ENCODE measurements at places on chromosomes 1 and 21.

- DNase-seq, result no peak
Observed at GRCh38 chr1:223715604-223716172, 3.3 kb downstream of the CAPN2 start.

DNA sequence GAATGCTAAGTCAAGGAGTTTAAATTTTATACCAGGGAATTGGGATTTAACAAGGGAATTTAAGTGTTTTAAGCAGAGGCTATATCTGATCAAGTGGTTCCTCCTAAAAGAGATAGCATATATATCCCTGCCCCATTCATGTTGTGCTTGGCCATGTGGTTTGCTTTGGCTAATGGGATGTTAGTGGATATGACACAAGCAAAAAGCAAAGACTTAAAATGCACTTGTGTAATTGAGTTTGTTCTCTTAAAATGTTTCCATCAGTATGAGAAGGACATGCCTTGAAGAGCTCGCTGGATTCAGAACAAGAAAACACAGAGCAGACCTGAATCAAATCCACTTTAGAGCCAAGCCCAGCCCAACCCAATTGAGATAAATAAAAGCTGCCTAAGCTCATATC lies 22.4 kb downstream of the C1orf87 start:
- DNase-seq, result no peak

GRCh38 chr1:186672596-186672995 lies 7.6 kb downstream of the PTGS2 start:
- DNase-seq, result no peak

- no peak for DNase-seq
Observed at GRCh38 chr1:196376630-196377328, 231.5 kb downstream of the KCNT2 start.

GRCh38 chr1:236063919-236064673 lies 794 bp downstream of the NID1 start:
- DNase-seq, result no peak

DNA sequence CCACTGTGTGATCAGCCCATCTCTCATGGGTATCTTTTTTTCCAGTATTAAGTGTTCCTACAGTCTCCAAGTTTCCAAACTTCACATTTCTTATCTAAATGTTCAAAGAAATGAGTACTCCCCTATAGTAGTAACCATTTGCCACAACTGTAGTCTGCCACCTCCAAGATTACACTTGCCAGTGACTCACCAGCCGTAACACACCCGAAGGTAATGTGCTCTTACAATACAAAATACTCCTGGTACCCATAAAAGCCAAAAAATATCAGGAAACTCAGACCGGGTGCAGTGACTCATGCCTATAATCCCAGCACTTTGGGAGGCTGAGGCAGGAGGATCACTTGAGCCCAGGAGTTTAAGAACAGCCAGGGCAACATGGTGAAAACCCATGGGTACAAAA lies 20.5 kb upstream of the ZNF496 start:
- DNase-seq, result no peak

GRCh38 chr1:156480016-156480370 lies 20.6 kb downstream of the MEF2D start:
- no peak for DNase-seq

GRCh38 chr1:212950243-212951125 lies at the start of gene VASH2:
Gene VASH2 (plus strand): TSS chr1:212950541. CDS start chr1:212951543, 1,002 bp downstream.
- no peak for DNase-seq

DNA sequence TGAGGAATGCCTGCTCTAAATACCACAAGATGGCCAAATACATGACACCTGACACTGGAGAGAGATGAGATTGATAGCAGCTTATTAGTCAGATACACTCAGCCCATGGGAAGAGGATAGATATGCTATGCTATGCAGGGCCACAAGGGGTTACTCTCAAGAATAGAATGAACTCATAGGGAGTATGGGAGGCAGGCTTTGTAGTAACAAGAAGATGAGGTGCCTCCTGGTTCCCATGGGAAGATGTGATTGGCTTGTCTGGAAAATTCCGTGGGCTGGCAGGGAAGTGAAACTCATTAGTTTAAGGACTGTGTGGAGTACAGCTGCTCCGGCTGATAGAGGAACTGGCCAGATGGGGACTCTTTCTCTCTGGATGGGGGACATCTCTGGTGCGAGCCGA lies 16.5 kb downstream of the CCDC30 start:
- no peak for DNase-seq

DNA sequence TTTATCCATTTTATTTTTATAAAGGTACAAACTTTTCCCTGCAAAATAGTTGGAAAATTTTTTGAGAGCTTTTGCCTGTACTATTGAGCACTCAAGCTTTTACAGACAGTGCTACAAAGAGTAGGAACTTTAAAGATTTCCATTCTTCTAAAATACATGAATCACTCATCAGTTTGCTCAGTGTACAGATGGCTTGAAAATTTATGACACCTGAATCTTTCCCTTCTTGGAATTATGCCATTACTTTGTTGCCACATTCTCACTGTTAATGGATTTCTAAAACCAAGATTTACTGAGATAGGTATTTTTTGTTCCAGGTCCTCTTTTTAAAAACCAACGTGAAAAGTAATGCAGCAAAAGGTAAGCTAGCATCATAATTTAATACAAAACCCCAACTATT lies 76.0 kb downstream of the GPATCH2 start:
- DNase-seq, result no peak

- no peak for DNase-seq
Observed at GRCh38 chr21:32457360-32457840, 44.9 kb downstream of the EVA1C start.

- DNase-seq, result no peak
Observed at GRCh38 chr1:209080170-209080781, 503.2 kb upstream of the CAMK1G start.

GRCh38 chr1:239719642-239720258 lies 333.4 kb downstream of the CHRM3 start:
- DNase-seq, result no peak

DNA sequence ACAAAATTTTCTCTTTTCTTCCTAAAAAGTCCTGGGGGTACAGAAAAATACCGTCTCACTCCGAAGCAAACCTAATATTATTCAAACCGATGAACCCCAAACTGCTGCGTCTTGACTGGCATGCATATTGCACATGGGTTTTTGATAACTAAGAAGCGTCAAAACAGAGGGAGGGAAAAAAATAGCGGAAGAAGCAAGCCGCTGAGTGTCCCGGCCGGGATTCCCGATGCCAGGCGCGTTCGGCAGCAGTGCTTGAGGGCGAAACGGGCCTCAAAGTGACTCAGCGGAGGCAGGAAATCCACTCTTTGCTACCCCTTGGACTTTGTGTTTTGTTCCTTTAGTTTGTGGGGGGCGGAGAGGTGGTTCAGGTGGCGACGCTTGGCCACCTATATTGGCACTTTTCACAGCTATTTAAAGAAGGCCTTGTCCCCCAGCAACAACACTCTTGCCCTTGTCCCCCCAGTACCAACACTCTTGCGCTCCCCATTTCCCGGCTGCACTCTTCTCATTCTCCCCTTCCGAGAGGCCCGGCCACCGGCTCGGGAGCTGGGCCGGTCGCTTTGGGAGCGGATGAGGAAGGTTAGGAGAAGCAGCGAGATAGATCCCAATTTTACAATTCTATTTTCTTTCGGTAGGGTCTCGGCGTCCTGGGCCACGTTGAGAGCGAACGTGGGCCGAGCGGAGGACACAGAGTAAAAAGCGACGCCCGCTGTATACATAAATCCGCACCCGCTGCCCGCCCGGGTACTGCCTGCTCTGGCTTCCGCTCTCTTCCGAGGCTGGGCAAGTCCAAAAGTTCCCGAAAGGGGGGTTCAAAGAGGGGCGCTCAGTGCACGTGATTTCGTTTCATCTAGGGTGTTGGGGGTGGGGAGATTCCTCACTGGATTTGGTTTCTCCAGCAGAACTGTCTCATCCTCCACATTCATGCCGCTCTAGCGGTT lies 2.5 kb downstream of the LMX1A start:
- DNase-seq, result no peak

DNA sequence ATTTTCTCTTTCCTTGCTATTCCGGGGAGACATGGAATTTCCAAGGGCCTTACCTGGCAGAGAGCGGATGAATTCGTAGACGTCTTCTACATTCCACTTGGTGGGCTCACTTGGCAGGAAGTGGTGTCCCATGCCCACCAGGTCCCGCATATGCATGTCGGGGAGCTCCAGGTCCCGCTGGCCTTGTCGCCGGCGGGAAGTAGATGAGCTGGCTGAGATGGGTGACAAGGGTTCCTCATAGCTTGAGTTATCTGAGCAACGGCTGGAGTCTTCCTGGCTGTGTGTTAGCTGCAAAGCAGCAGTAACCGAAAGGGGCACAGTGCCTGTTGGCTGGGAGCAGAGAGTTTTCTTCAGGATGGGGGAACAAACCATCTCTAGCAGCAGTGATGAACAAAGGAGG lies 7.9 kb upstream of the A3GALT2 start:
- no peak for DNase-seq

DNA sequence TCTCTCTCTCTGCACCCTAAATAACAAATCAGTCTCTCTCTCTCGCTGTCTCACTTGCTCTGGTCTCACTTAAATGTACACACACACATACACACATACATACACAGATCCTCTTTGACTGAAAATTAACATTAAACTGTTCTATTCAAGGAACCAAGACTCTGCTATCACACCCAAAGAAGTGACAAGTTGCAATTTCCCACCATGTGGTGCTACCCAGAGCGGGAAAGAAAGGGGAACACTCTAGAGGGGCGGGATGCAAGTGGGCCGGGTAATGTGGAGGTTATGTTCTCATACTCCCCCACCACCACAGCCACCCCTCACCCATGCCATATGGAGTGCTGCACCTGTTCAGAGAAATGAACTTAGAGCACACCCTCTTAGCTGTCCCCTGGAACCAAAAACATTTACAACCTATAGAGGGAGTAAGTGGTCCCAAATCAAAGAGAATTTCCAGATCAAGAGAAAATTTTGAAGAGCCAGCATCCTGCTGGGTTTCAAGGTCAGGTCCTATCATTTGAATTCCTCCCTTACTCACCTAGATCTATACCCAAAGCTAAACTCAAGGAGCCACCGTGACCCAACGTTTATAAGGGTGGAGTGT lies 319.4 kb downstream of the BRINP2 start:
- DNase-seq, result no peak

GRCh38 chr1:67359592-67359991 lies 51.9 kb downstream of the IL12RB2 start:
- no peak for DNase-seq

DNA sequence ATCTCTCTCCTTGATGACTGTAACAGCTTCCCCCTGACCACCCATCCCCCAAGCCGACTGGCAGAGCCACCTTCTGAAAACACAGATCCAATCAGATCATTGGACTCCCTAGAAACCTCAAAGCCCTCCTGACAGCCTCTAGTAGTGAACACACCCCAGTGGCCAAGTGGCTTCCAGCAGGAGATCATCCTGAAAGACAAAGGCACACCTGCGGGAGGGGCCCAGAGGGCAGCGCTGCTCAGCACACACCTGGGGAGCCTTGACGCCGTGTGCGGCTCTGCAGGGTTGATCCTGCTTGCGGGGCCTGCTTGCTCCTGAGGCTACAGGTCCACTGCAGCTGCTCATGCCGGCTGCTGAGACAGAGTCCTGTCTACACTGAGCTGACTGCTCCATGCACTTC lies 41.5 kb downstream of the SLC66A1 start:
- DNase-seq, result no peak

DNA sequence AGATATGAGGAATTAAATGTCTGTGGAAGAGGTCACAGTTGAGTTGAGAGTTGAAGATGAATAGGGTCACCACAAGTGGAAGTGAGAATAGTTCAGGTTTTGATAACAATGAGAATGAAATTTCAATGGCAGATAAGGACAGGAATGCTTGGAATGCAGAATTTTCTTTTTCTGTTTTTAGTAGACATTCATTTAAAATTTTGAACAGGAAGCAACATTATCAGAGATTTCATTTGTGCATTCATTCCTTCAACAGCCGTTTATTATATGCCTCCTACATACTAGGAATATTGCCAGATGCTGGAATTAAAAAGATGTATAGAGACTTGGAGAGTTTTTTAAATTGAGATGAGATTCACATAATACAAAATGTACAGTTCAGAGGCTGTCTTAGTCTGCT lies 126.8 kb downstream of the ITSN1 start:
- DNase-seq, result no peak

GRCh38 chr1:234330843-234331215 lies 42.4 kb upstream of the COA6 start:
- DNase-seq, result no peak

DNA sequence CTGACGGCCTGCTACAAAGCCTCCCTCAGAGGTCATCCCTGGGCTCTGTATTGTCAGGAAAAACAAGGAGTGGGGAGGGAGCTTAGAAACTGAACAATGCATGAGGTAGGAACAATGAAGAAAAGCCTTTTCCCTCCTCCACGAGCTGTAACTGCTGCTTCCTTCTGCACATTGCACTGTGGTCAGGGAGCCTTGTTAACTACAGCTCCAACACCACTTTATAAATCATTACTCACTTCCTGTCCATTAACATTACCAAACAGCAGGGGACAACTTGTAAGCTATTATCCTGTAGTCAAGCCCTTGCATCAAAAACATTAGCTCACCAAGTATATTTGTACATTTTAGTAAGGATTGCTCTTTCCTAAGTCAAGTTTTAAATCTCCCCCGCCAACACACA lies 336.0 kb upstream of the NR5A2 start:
- DNase-seq, result no peak

DNA sequence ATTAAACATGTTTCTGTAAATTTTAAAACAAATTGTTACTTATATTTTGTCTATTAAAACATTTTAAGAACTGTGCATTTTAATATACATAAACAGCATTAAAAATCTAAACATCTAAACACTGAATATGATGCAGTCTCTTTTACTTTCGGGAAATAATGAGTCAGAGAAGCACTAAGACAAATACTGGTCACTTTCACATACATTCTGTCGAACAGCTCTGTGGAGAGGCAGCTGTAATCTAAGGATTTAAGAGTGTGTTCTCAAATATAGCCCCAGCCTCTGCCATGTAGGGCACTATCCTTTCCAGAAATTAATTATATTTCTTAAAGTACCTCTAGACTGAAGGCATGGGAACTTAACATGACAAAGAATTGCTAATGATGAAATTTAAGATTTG lies 89.6 kb upstream of the PTGFR start:
- no peak for DNase-seq

- no peak for DNase-seq
Observed at GRCh38 chr1:62391369-62391971, 45.4 kb upstream of the USP1 start.

DNA sequence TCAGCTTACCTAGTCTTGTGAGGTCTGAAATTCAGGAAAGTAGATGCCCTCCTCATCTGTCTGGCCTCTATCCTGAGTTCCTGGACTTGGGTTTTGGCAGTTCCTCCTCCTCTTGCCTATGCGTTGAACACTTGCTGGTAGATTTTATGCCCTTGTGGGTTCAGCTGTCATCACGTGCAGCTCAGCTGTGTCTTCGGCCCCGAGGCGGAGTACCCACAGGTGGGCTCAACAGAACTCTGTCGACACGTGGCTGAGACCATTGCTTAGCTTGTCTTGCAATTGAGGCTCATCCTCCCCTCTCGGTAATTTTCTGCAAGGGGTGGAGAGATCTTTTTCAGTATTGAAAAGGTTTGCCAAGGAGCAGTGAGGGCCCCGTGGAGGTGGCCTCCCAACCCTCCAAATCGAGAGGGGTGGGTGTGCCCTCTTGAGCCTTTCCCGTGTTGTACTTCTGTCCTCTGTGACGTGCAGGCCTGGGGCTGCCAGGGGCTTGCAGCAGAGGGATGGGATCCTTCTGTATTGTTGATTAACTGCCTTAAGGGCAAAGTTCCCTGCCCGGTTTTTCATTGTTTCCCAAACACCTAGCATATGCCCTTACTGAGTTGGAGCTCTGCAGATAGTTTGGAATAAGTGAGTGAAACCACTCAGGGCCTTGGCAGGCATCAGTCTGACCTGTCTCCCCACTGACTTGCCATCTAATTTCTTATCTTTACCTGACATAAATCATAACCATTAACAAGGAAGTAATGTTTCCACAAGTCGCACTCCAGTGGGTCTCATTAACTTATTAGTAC lies 2.9 kb downstream of the CENPS start:
- DNase-seq, result no peak

GRCh38 chr1:68010090-68010489 lies 40.3 kb downstream of the DIRAS3 start:
- no peak for DNase-seq

All from stimulated activated CD8-positive, alpha-beta memory T cell treated with anti-CD3 and anti-CD28 coated beads, Interleukin-4, amount 100 ng/mL, for 1 hour (primary cell).